EH (cell line): ENCODE measurements at places on chromosomes 7 and 10.

DNA sequence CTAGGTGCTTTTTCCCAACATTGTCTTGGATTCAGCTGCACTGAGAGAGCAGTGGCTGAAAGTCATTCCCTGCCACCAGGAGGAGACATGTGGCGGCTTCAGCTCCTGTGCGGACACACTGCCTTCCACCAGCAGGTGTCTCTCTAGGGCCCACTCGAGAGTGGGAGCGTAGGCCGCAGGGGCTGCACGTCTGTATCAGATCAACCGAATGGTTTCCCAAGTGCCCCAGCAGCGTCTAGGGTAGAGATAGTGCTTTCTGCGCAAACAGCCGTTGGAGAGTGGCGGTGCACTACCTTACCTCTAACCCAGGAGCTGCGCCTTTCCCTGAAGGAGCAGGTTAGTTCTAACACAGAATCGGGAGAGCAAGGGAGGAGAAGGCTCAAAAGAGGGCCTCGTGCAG lies 31.7 kb downstream of the PAPOLB start:
- DNase-seq: peak; percentile 62

- no peak for DNase-seq
These were observed 15.9 kb downstream of the GSTO2 start for GRCh38 chr10:104284846-104285245.

GRCh38 chr7:40507166-40507565 lies 372.4 kb downstream of the SUGCT start:
- DNase-seq: no peak

DNA sequence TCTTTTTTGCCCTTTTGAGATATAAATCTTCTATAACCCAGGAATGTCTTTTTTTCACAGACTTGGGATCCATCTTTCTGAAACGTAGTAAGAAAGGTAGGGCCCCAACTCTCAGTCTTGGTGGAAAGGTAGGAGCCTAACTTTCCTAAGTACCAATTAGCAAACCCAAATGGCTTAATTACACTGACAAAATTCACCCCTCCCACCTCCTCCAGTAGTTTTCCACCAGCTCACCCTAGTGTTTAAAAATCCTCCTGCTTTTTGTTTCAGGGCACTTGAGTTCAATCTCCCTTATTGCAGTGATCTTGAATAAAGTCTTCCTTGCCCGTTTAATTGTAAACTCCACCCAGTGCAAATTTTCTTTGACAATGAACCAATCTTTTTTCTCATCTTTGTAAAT lies 600.0 kb downstream of the PHTF2 start:
- DNase-seq: no peak

DNA sequence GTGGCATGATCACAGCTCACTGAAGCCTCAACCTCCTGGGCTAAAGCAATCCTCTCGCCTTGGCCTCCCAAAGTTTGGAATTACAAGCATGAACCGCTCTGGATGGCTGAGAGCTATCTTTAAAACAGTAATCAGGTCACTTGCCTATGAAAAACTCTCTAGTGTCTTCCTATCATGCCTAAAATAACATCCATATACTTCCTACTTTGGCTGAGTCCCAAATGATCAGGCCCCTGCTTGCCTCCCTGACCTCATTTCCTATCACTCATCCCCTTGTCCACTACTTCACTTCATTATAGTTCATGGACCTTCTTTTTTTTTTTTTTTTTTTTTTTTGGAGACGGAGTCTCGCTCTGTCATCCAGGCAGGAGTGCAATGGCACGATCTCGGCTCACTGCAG lies 28.0 kb downstream of the SEPTIN7 start:
- peak; percentile 34 for DNase-seq

DNA sequence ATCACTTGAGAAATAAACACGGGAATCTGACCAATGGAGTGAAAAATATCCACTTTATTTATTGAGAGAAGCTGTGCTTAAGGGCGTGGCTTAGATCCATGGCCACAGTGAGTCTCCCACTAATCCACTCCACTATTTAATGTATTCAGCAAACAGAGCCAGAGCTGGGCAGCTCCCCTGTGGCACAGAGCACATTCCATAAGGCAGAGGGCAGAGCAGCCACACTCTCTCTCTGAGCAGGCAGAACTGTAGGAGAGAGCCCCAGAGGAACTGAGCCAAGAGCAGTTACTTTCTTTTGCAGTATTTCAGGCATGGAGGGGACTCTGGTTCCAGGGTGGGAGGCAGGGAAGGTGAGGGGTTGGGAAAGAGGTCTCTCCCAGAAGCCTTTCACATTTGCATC lies 106.0 kb downstream of the GALNT17 start:
- no peak for DNase-seq

DNA sequence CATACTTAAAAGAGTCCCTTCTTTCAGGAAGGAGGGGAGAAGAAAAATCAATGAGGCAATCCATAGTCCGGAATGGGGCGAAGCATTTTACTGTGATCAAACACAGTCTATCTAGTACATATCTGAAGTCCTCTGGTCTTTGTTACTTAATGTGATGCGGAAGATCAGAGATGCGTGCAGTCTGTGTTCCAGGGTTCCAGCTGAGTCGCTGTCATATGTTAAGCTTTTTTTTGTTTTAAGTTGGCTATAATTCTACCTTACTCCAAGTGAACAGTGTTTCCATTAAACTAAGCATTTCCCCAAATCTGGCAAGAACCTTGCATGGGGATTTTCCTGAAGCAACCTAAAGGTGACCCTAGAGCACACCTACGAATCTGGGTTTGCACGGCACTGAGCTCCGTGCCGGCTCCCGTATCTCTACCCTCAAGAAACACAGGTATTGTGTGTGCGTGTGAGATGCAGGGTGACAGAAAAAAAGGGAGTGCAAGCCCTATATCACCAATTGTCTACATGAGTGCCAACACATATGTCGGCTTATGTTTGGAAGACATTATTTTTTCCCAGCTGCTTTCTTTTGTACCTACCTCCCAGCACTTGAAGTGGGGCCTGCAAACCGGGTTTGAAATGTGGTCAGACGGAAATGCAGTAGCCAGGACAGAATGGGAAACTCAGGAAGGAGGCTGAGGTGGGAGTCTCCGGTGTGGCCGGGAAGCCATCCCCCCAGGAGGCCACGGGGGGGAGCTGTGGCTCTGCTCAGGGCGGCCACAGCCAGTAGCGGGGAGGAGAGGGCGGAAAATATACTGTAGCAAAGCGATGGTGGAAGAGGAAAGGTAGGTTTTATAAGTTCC lies 435.8 kb upstream of the MGMT start:
- no peak for DNase-seq

GRCh38 chr7:30172451-30172850 lies 37.7 kb downstream of the MTURN start:
- peak; percentile 42 for DNase-seq

DNA sequence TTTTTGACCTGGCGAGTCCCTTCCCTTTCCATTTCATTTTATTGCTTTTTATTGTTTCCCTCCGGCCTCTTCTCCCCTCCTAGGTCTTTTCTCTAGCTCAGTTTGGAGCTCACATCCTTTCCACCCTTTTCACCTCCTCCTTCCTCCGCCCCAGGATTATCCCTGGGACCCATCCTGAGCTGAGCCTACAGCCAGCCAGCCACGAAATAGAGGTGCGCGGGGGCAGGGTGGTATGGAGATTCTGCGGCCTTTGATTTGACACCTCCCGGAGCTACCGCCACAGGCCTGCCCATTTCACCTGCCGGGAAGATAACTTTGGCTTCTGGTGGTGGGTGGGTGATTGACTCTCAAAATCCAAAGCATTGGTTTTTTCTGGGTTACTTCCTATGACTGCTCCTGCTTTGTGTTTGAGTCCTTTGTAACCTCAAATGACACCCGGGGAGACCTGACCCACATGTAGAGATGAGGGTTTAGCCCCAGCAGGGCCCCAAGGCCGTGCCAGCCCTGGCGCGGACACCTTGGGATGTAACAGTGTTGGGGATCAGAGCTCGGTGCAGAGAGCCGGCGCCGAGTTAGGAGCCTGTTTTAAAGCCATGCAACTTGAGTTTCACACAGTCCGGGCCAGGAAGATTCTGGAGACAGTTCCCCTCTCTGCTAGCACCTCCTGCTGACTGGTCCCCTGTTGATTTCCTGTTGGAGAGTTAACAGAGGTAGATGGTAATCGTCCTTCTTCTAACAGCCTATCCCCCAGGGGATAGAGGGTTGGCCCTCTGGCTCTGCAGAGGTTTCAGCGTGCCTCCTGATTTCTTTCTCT lies 1.5 kb downstream of the DUSP5 start:
- peak; percentile 83 for DNase-seq

- no peak for DNase-seq
These were observed 53.5 kb upstream of the SVIL start for GRCh38 chr10:29688230-29688661.

- DNase-seq: no peak
These were observed 68.5 kb upstream of the BMPER start for GRCh38 chr7:33836797-33837355.

- peak; percentile 37 for DNase-seq
These were observed 58.8 kb downstream of the CAV1 start for GRCh38 chr7:116583653-116584052.

DNA sequence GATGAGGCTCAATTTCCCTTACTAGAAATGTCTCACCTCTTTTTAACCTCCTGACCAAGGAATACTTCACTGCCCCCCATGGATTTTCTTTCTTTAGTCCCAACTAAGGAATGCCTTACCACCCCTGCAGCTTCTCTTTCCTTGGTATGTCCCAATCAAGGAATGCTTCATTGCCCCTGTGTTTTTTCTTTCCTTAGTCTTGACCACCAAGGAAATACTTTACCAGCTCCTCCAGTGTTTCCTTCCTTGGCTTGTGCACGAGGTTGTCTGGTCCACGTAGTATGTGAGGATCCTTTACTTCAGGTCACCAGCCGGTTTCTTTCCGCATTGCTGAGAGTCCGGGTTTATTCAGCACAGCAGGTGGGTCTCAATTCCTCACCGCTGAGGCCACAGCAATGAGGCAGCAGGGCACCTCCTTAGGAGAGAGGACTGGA lies 59.3 kb downstream of the CYP2C9 start:
- DNase-seq: no peak

- DNase-seq: peak; percentile 40
These were observed 85.5 kb downstream of the NKX6-2 start for GRCh38 chr10:132700156-132701098.

DNA sequence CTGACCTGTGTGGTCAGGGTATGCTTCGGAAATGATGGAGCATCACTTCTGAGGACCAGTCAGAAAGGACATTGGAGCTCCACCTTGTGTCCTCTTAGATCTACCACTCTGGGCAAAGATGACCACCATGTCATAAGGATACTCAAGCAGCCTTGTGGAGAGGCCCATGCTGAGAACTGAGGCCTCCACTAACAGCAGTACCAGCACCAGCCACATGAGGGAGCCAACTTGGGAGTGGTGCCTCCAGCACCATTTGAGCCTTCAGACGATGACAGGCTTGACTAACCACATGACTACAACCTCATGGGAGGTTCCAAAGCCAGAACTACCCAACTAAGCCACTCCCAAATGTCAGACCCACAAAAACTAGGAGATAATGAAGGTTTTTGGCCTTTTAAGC lies 116.0 kb downstream of the NPTX2 start:
- DNase-seq: peak; percentile 8

DNA sequence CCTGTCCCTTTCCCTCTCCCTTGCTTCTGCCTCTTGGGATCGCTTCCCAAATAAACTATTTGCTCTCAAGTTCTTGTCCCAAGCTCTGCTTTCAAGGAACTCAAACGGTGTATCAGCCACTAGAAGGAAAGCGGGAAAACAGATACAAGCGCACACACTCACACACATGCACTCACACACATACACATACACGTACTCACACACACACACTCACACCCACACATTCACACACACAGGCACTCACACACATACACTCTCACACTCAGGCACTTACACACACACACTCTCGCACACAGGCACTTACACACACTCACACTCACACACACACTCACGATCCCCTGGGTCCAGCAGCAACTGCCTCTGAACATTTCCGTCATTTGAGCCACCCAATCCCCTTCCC lies 121.9 kb downstream of the RAB11FIP2 start:
- no peak for DNase-seq

- no peak for DNase-seq
These were observed 195.4 kb upstream of the ADARB2 start for GRCh38 chr10:1932692-1933094.

GRCh38 chr7:99270702-99271101 lies 1.9 kb upstream of the MYH16 start:
- no peak for DNase-seq
